ENCODE measurements at places on chromosomes 3 and 15.

- DNase-seq = no peak
Measured at GRCh38 chr3:62777130-62777529, 98.1 kb downstream of the CADPS start.

DNA sequence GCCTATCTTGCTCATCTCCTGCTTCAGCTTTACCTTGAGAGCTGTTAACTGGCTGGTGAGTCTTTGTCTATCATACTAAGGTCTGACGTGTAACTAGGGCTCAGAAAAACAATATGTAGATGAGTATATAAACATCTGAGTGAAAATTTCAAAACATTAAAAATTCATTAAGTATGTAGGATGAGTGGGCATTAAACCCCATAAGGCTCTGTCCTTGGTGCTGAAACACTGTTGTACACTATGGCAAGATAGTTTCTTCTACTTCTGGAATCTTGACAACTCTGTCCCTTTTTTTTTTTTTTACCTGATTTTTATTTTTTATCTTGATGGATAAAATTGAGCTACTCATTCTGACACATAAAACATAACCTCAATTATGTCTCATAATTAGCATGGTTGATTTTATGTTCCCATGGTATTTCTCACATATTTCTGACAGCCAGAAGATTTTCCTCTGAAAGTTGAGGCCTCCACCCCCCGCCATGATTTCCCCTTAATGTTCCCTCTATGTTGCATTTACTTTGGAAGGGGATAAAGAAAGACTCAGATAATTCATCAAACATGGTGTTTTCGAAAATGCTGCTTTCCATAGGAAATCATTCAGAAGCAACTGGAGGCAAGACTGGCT is 54.3 kb downstream of the DGKG start:
- no peak for DNase-seq

GRCh38 chr3:139893267-139893962 is 41.6 kb upstream of the CLSTN2 start:
- DNase-seq = no peak

GRCh38 chr3:43521941-43522340 is 99.9 kb downstream of the ANO10 start:
- DNase-seq = no peak

- DNase-seq = no peak
Measured at GRCh38 chr3:31432897-31433678, 99.6 kb upstream of the STT3B start.

- peak; percentile 4 for DNase-seq
Measured at GRCh38 chr3:123618768-123619484, 34.1 kb upstream of the HACD2 start.

GRCh38 chr15:36284911-36285310 is 294.5 kb upstream of the CDIN1 start:
- DNase-seq = no peak

DNA sequence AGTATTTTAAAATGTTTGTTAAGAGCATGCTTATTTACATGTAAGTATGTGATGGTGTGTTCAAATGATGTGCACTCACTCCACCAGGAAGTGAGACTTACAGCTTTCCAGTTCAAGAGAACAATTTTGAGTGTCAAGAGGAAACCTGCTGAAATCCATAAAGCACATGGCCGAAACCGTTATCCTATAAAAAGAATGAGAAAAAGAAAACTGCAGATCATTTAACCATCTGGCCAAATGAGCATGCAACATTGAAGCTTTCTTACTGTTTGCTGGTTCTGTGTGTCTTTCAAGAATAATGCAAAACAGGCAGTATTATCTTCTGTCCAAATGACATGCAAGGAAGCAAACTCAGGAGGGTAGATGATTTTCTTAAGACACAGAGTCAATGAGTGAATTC is 26.3 kb downstream of the GABRR3 start:
- no peak for DNase-seq

DNA sequence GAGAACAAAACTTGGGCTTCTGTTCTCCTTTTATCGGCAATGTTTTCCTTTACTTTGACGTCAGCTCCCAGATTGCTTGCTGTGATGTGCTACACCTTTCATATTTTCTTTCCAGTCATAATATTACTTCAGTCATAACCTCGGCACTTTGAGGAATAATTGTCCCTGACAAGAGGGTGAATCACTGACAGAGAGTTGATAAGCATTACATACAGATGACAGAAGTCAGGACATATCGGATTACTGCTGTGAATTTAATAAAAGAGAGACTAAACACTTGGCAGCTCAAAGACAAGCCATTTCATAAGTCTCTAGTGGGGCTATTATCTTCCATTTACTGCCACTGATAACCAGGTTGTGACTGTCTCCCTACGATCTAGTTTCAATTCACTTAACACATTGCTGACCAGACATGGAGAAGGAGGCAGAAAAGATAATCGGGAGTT is 362.1 kb upstream of the ARRDC4 start:
- DNase-seq = peak; percentile 15

GRCh38 chr3:37218206-37218605 is 43.8 kb upstream of the LRRFIP2 start:
- DNase-seq = peak; percentile 13

- no peak for DNase-seq
Measured at GRCh38 chr3:28243424-28244106, 2.1 kb downstream of the CMC1 start.

GRCh38 chr3:129514563-129514962 is 13.9 kb upstream of the RHO start:
- no peak for DNase-seq

GRCh38 chr15:65411465-65412071 is 11.2 kb downstream of the IGDCC4 start:
- DNase-seq = no peak

GRCh38 chr3:130379274-130379673 is 33.8 kb downstream of the COL6A5 start:
- DNase-seq = no peak

DNA sequence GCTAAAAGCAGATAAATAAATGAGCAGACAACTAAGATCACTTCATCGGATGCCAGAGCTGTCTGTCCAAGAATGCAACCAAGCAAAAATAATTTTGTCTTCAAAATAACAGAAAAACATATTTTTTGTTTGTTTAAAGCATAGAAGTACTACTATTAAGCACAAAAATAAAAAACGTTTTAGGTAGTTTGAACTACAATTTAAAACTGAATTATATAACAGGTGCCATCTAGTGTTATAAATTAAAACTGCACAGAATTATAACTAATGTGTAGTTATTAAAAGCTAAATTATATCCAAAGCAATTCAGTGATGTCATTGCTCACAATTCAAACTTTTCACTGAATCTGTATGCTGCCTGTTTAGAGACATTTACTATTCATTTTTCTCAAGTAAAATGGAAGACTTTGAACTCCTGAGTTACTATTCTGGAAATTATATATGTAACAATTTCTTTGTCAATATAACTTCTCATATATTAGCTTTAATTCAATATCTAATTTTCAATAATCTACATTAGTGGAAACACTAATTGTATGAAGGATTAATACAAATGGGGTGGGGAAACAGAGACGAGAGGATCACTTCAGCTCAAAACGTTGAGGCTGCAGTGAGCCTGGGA is 29.5 kb downstream of the LINS1 start:
- no peak for DNase-seq

GRCh38 chr3:120212505-120212904 is 72.5 kb downstream of the GPR156 start:
- no peak for DNase-seq

GRCh38 chr15:38504680-38505467 is 50.9 kb downstream of the FAM98B start:
- DNase-seq = no peak

DNA sequence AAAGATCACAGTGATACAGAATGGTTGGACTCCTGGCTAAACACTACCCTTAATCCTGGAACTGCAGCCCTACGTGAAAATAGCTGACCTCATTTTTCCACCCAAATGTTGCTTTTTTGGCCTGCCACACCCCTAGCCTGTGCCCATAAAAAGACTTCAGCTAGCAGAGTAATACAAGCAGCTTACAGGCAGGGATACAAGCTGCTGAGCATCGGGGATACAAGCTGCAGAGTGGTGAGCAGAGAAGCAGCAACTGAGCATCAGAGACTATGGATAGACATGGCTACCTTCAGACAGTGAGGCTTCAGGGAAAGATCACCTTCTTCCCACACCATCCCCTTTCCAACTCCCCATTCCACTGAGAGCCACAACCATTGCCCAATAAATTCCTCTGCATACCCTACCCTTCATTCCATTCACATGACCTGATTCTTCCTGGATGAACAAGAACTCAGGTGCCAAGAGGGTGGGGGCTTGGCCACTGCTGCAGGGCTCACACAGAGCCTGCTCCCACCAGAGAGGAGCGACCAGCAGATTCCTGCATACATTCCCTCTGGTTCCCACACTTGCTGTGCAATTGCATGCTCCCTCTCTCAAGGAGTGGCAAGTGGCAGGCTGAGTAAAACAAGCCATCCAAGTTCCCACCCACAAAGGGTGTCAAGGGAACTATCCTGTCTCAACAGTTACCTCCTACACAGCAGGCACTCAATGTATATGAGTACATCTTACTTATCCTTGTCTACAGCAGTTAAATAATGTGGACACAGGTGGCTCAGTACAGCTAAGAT is 217.5 kb downstream of the ALCAM start:
- DNase-seq = no peak

- DNase-seq = no peak
Measured at GRCh38 chr3:4478261-4478660, 11.2 kb upstream of the SUMF1 start.

DNA sequence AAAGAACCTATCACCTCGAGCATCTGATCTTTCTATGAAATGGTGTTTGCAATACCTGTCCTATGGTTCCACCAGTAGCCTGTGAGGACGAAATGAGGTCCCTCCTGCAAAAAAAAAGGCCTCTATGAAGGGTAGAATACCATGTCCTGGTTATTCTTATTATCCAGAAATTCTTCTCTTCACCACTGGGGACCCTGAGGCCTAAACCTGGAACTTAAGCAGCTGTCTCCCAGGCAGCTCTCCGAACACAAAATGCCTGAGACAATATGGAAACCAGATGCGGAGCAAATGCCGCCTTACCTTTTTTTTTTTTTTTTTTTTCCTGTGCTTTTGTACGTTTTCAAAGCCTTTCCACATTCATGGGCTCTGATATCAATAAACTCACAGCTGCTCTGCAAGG is 62.1 kb upstream of the WNT5A start:
- DNase-seq = no peak

DNA sequence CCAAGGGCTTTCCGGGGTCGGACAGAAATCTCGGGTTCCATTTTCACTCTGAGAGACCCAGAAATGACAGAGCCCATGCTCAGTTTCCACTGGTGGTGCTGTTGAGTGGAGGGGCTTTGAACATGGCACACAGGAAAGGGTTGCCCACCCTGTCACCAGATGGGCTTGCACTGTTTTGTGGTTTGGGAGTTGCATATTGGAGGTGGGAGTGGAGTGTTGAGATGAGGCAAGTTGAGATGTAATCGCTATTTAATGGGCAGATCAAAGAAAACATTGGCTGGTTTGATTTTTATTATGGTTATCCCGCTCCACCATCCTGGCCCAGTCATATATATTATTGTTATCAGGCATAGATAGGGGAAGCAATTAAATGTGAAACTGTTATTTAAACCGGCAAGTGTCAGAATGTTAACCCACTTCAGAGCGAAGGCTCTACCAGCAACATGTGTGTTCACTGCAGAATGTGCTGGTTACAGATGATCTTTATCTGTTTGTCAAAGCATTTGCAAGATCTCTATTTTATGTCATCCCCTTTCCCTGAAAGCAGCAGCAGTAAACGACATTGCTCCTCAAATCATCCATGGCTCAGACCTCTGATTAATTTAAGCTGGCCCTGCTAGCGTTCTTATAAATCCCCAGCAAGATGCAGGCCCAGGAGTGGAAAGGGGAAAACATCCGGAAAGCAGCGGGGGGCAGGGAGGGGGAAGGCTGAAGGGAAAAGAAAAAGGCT is 58.3 kb upstream of the TSEN2 start:
- no peak for DNase-seq
